ENCODE measurements at places on chromosomes 1 and 21.

DNA sequence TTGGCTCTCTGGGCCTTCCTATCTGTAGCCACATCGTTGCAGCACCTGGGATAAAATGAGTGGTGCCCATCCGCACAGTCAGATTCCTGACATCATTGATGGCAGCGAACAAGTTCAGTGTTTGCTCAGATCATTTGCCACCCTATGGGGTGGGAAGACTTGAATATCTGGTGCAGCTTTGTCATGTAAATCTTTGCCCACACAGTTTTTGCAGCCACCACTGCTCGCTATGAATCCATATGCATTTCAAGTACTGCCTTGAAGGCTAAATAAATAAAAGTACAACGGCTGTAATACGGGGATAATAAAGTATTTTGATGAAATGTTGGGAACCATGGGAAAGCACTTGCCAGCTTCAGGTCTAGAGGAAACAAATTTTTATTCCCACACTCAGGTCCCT, 56.3 kb upstream of the COA6 start:
- no peak for DNase-seq

GRCh38 chr21:42623694-42624093, 29.7 kb upstream of the PDE9A start:
- no peak for DNase-seq

GRCh38 chr1:67674260-67675011, 10.6 kb upstream of the GADD45A start:
- DNase-seq, result peak; percentile 51

DNA sequence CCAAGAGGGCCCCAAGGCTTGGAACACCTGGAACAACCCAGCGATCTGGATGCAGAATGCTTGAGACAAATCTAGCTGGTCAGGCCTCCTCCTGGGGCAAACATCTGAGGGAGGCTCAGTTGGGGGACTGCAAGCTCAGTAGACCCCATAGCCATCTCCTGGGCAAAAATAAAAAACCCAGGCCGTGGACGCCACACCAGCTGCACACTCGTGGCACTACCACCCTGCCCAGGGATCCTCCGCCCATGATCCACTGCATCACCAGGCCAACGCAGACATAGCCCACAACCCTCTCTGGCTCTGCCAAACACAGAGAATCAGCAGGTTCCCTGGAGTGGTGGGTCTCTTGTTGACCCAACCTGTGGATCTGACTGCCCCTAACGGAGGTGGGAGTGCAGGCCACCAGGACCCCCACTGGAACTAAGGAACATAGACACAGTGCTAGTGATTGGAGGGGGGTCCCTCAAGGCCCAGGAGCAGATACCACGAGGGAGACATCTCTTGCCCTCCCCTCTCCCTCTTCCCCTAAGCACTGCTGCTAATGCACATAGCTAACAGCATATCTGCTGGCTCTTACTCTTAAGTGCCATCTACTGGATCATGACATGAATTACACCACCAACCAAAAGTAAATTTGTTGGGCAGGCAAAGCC, 147.2 kb downstream of the CHD1L start:
- peak; percentile 53 for DNase-seq

- no peak for DNase-seq
Observed at GRCh38 chr1:90821152-90821787, 104.2 kb upstream of the BARHL2 start.

GRCh38 chr1:225824533-225824941, 14.6 kb downstream of the EPHX1 start:
- DNase-seq, result no peak
